Cerebellar cortex (tissue), 1 donor: ENCODE measurements at places on chromosomes 13 and 19.

GRCh38 chr13:93805736-93806135, 579.1 kb downstream of the GPC6 start:
- no peak for DNase-seq

GRCh38 chr19:33532859-33533460, 11.4 kb upstream of the PEPD start:
- DNase-seq, result no peak

- no peak for DNase-seq
These were observed 183.2 kb downstream of the TUBA3C start for GRCh38 chr13:18998389-18998788.

- no peak for DNase-seq
These were observed 25.7 kb downstream of the UGGT2 start for GRCh38 chr13:96027496-96027895.

GRCh38 chr13:73898276-73898675, 235.9 kb downstream of the KLF12 start:
- no peak for DNase-seq

DNA sequence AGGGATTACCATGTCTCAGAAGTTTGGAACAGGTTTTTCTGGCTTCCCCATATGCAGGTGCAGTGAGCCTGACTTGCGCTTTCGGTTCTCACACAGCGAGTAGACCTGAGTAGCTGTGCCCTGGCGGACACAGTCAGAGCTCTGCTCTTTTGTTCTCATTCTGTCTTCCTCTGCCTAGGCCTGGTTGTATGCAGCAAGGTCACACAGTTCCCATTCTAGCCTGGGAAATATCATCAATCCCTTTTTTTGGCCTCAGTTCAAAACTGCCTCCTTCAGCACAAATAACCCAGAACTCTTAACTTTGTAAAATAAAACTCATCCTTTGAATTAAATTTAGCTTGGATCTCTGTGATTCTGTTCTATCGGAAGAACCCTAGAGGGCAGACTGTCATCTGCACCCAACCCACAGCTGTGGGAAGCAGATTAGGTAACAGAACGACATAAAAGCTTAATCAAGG, 10.2 kb downstream of the OXGR1 start:
- no peak for DNase-seq

- no peak for DNase-seq
These were observed 36.2 kb downstream of the PCDH9 start for GRCh38 chr13:67193979-67194378.

DNA sequence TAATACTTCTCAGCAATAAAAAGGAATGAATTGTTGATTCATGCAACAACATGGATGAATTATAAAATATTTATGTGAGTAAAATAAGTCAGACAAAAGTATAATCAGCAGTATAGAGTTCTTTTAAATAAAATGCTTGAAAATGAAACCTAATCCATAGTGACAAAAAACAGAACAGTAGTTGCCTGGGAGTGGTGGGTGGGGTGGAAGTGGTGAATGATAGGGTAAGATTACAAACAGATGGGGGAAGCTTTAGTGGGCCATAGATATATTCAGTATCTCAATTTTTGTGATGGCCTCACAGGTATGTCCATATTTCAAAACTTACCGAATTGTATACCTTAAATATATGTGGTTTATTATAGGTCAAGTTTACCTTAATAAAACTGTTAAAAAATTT, 124.9 kb upstream of the UBL3 start:
- DNase-seq, result no peak

GRCh38 chr19:33473653-33474305, 47.8 kb downstream of the PEPD start:
- peak; percentile 27 for DNase-seq

DNA sequence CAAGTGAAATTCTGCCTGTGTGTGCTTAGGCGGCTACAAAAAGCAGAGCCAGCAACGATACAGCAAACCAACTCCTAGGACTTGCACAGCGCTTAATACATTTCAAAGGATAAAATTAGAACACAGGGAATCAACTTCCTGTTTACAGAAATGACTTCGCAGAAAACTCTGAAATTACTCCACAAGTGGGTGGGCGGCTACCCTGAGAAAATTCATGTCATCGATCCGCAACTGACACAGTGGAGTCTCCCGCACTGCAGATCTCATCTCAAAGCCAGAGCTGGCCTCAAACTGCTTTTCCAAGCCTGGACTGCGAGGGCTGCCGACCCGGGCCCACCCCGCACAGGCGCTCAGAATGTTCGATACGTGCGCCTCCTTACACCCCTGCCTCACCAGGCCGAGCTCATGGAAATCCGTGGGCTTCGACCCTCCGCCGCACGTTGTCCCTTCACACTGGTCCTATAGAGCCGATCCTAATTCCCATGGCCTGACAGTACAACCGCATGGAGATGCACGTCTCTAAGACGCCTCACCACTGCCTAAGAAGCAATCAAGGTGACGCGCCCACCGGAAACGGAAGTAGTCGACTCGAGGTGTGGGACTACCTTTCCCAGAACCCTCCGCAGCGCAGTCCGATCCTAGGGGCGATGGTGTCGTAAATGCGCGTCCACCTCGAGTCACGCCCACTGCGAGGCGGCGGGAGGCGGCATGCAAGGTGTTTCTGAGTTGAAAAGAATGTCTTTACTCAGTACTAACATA, at the start of gene ZNF229:
ZNF229 (minus strand) TSS at position 557 of the 759 bp plus-strand sequence. CDS start 5,625 bp downstream, outside the sequence.
- peak; percentile 90 for DNase-seq

DNA sequence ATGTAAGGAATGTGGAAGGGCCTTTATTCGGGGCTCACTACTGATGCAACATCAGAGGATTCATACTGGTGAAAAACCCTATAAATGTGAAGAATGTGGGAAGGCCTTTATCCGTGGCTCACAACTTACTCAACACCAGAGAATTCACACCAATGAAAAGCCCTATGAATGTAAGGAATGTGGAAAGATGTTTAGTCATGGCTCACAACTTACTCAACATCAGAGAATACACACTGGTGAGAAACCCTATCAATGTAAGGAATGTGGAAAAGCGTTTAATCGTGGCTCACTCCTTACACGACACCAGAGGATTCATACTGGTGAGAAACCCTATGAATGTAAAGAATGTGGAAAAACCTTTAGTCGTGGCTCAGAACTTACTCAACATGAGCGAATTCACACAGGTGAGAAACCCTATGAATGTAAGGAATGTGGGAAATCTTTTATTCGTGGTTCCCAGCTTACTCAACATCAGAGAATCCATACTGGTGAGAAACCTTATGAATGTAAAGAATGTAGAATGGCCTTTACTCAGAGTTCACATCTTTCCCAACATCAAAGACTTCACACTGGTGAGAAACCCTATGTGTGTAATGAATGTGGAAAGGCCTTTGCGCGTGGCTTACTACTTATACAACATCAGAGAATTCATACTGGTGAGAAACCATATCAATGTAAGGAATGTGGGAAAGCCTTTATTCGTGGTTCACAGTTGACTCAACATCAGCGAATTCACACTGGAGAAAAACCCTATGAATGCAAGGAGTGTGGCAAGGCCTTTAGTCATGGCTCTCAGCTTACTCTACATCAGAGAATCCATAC, 44.3 kb downstream of the ZNF585A start:
- DNase-seq, result no peak

DNA sequence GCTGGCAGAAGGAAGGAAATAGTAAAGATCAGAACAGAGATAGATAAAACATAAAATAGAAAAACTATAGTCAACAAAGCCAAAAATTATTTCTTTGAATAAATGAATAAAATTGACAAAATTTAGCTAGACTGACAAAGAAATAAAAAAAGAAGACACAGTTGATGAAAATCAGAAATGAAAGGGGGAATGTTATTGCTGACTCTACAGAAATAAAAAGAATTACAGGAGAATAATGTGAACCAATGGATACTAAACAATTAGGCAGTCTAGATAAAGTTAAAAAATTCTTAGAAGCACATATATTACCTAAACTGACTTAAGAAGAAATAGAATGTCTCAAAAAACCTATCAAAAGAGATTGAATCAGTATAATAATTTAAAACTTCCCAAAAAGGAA, 933.8 kb downstream of the PCDH9 start:
- no peak for DNase-seq

- DNase-seq, result no peak
These were observed 3.1 kb upstream of the JUNB start for GRCh38 chr19:12788042-12788681.

DNA sequence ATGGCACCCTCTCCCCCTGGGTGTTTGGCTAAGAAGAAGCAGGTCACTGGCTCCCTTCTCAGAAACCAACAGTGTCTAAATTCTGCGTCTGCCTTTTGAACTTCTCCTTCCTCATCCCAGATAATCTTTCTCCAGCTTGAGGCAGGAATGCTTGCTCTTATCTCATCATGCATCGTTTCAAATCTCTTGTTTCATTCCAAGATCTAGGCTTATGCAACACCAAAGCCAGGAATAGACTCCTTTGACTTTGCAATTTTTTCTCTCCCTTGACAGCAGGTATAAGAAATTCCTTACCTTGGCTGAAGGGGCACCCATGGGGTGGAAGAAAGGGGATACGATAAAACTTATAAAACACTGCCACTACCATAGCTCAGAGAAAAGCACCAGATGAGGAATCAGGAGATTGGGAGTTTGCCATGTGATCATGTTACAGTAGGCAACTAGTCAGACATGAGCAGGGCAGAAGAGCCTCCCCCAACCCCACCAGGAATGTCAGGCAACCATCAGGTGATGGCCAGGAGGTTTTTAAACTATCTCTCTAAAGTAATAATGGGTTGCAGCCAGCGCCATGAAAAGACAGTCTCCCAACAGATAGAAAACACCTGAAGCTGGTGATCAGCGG, 498.9 kb downstream of the KLF12 start:
- DNase-seq, result no peak

- no peak for DNase-seq
These were observed 290.1 kb upstream of the TSHZ3 start for GRCh38 chr19:31639306-31639705.

DNA sequence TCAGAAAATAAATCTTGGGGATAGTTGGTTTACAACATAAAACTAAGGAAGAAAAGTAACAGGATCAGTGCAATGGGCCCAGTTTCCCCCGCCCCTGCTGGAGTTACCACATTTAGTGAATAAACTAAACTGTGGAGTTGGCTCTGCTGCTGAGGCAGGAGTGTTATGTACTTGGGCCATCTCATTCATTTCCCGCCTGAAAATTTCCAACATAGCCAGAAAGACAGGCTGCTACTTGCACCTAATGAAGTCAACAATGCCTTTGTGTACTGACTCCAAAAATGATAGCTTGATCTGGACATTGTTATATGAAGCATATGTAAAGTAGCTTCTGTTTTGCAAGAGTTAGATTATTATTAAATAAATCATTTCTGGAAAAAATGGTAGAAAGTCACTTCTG, 7.9 kb upstream of the RNASEH2B start:
- DNase-seq, result no peak

DNA sequence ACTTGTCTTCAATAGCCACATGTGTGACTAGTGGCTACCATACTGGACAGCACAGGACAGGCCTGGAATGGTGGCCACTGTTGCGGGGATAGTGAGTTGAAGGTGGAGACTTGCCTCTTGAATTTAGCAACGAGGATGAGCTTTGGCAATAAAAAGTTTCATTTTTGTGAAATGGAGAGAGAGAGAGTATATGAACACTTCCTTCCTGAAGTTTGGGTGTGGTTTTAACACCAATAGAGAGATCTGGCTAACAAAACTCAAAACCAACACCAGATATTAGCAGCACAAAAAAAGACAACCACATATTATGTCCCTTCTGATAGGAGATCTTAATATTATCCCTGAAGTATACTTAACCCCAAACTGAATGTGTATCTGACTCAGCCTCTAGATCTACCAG, 6.3 kb upstream of the LRFN3 start:
- no peak for DNase-seq

DNA sequence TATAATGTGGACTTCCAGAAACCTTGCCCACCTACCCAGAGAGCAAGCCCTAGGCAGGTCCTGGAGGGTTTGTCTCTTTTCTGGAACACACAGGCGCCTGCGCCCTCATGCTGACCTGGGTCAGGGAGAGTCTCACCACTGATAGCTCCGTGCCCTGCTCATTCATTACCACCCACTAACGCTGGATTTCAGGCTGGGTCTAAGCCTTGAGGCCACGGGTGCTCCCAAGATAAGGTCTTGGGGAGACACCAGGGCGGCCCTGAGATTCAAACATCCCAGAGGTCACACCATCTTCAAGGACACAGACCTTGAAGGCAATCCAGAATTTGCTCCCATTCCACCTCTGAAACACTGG, 5.1 kb downstream of the S1PR2 start:
- no peak for DNase-seq

DNA sequence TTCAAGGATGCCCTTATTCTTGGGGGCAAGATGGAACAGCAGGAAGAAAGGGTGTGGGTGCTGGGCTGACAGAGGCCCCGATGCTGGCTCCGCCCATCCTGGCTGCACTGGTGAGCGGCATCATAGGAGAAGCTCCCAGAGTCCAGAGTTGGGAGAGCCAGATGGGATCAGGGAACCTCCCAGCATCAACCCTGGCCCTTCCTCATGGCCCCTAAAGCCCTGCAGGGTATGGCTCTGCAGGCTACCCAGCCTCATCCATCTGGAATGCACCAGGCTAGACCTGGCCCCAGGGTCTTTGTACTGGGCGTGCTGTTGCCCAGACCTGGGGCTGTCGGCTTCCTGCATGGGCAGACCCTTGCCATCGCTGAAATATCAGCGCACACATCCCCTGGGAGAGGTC, 7.9 kb upstream of the ELL start:
- no peak for DNase-seq

GRCh38 chr19:46181388-46181779, 33.3 kb downstream of the IGFL2 start:
- DNase-seq, result no peak

DNA sequence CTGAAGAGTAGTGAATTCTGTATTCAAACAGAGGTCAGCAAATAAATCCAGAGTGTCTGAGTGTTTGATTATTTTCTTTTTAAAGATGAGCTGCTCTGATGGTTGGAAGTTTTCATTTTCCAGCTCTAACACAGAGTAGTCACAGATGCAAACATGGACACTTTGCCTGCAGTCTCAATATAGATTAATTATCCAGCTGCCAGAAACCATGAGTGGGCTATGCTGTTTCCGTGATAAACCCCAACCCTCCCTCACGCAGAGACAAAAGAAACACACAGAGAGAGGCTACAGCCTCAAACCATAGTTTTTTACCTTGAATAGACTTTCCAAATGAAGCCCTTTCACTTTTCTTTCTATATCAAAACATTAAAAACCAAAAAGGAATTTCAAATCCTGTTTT, 884.7 kb downstream of the DIAPH3 start:
- DNase-seq, result no peak

- peak; percentile 95 for DNase-seq
These were observed 4.1 kb upstream of the PSMD8 start for GRCh38 chr19:38370299-38370698.
